ENCODE measurements at places on chromosomes 13 and 19.

DNA sequence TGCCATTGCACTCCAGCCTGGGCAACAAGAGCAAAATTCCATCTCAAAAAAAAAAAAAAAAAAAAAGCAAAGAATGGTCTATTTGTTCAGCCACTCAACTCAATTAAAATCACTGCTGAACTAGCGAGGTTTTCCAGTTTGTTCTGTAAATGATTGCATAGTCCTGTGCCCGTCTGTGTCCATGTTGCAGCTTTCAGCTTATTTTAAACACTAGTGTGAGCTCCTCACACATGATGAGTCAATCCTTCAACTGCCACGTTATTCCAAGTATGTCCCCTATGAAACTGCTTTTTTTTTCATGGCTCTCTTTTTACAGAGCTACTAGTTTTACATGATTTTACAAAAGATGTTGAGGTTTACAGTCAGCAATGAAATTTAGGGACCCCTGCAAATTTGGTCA, 12.2 kb downstream of the SUGP2 start:
- no peak for DNase-seq

DNA sequence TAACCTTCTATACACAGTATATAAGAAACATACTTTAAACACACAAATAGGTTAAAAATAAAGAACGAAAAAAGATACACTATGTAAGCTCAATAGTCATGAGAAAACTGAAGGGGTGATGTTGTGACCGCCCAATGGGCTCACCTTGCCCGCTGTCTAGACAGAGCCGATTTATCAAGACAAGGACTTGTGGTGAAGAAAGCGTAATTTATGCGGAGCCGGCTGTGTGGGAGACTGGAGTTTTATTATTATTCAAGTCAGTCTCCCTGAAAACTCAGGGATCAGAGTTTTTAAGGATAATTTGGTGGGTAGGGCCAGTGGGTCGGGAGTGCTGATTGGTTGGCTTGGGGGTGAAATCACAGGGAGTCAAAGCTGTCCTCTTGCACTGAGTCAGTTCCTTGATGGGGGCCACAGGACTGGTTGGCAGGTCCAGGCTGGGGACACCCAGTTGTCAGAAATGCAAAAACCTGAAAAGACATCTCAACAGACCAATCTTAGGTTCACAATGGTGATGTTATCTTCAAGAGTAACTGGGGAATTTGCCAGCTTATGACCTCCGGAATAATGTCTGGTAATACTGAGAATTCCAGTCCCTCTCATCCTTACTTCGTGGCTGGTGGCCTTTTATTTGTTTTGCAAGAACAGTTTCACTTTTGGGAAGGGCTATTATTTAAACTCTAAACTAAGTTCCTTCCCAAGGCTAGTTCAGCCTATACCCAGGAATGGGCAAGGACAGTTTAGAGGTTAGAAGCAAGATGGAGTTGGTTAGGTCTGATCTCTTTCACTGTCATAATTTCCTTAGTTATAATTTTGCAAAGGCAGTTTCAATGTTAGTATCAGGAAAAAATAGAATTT, 96.6 kb downstream of the UBL3 start:
- no peak for DNase-seq

- no peak for DNase-seq
Observed at GRCh38 chr19:524062-524674, 7.4 kb upstream of the CDC34 start.

- DNase-seq = no peak
Observed at GRCh38 chr19:32519023-32519422, 62.0 kb upstream of the PDCD5 start.

- DNase-seq = no peak
Observed at GRCh38 chr13:39362652-39363381, 240.2 kb downstream of the LHFPL6 start.

DNA sequence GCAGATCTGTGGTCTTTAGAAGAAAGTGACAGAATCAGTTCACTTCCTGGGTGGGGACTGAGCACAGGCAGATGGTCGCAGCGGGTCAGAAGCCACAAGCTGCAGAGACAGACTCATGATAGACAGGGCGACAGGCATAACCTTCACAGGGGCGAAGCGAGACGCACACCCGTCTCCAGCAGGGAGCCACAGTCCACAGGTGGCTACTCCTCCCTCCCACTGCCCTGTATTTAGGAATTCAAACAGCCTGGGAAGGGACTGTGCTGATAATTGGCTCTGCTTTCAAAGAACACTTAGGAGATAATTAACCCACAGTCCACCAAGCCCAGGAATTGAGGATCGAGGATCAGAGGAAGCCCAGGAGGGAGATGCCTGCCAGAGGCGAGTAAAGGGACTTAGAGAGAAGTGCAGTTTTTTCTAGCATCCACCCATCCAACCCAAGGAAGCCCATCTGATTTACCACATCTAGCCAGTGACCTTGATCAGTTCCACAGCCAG, 23.2 kb downstream of the RFX2 start:
- DNase-seq = no peak

DNA sequence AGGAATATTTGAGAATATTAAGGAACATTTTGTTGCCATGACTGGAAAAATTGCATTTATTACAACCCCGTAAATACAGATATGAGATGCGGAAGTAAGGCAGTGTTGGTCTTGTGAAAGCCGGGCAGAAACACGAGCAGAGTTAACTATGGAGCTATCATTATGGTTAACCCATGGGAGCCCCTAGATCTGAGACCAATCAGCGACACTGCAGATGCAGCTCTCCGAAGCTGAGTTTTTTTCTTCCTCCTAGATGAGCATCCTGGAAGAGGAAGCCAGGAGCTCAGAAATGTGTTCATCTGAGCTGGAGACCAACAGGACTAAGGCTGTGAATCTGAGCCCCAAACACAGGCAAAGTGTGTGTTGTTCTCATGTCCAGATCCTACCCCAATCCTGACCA, 123.0 kb upstream of the KL start:
- no peak for DNase-seq

DNA sequence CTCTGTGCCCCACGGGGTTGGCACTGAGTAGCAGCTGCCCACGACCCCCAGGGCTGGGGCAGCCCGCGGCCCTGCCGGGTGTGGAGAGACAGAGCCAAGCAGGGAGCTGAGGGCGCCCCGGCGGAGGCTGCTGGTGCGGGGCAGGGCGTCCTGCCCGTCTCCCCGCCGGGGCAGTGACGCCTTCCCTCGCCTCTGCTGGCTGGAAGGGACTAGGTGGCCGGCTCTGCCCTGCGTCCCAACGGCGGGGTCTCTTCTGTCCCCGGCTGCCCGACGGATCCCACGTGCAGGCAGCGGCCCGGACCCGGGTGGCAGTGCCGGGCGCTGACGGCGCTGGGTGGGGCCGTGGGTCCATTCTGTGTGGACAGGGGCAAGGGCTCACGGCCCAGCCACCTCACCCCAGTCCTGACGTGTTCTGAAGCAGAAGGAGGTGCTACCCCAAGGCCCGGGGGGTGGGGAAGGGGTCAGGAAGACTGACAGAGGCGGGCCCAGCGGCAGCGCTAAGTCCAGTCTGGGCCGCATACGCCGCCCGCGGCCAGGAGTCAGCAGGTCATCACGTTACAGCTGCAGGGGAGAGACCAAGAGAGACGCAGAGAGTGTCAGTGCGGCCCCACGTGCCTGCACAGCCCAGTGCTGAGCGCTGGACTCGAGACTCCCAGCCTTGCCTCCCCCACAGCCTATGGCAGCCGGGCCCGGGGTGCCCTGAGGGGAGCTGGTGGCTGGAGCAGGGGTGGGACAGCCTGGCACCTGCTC, 15.1 kb upstream of the PLPP2 start:
- DNase-seq = no peak

- DNase-seq = no peak
Observed at GRCh38 chr19:38475176-38475575, 41.7 kb downstream of the RYR1 start.

- no peak for DNase-seq
Observed at GRCh38 chr13:112963641-112964040, 5.4 kb upstream of the MCF2L start.

Measured in stimulated activated CD4-positive, alpha-beta T cell treated with anti-CD3 and anti-CD28 coated beads, Interleukin-1b, Interleukin-23, amount 100 ng/mL, for 4 hours (primary cell).